Stimulated activated CD4-positive, alpha-beta T cell treated with anti-CD3 and anti-CD28 coated beads, Interleukin-15, amount 100 ng/mL, for 1 hour (primary cell): ENCODE measurements at places on chromosomes 6 and 20.

GRCh38 chr6:144712541-144712940 lies 427.4 kb downstream of the UTRN start:
- DNase-seq, result no peak

GRCh38 chr6:16311763-16312162 lies 73.4 kb downstream of the GMPR start:
- no peak for DNase-seq

- no peak for DNase-seq
Observed at GRCh38 chr6:40293460-40294185, 293.5 kb downstream of the LRFN2 start.

GRCh38 chr6:138821519-138821918 lies 25.6 kb downstream of the ECT2L start:
- DNase-seq, result no peak

GRCh38 chr20:22412977-22413868 lies 171.1 kb downstream of the FOXA2 start:
- no peak for DNase-seq

GRCh38 chr6:43086022-43086658 lies 10.0 kb downstream of the PTK7 start:
- DNase-seq, result no peak

DNA sequence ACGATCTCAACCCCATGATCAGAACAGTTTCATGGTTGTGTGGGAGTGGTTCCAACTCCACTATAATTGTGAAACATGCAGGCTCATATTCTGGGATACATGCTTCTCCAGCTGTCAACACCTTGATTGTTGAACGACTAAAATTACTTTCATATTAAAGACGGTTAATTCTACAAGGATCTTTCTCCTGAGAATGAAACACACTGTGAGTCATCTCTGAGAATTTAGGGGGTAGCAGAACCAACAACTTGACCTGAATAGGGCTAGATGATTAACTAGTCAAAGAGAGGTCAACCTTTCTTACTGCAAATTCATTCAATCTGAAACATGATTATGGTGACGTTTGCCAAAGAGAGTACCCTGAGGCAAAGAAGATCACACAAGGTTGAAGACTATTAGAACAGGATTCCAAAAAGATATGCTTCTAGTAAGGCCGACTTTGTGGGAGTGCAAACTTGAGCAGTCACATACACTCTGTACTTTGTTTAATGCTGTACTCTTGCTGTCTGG lies 175.2 kb upstream of the CITED2 start:
- DNase-seq, result no peak

- no peak for DNase-seq
Observed at GRCh38 chr6:139655783-139656705, 281.6 kb upstream of the CITED2 start.

DNA sequence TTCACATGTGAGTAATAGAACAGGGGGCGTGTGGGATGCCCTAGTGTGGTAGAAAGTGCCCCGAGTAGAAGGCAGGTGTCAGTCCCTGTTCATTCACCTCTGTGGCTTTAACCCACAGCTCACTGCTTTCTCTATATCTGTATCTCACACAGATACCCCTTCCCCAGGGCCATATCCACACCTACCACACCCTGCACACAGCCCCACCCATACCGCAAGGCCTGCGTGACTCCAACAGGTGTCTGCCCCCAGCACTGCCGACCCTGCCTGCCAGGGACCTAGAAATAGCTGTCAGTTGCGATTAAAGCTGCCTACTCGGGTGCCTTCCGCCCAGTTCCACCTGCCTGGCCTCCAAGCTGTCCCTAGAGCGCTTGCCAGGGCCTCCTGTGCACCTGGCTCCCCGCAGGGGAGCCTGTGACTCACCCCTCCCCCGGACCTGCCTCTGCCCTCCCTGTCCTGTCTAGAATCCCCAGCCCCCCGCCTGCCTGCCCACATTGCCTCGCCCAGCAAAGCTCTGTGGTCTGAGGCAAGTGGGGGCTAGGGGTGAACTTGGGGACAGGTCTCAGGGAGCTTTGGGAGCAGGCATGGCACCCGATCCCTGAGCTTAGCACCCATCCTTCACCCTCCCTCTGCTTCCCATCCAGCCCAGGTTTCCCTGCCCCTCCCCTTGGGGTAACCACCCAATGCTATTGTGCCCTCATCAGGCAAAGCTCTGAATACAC lies 38.3 kb upstream of the ID1 start:
- DNase-seq, result no peak

GRCh38 chr6:109736273-109737025 lies 45.4 kb downstream of the FIG4 start:
- DNase-seq, result no peak

- DNase-seq, result no peak
Observed at GRCh38 chr6:143068001-143068400, 7.3 kb downstream of the AIG1 start.

DNA sequence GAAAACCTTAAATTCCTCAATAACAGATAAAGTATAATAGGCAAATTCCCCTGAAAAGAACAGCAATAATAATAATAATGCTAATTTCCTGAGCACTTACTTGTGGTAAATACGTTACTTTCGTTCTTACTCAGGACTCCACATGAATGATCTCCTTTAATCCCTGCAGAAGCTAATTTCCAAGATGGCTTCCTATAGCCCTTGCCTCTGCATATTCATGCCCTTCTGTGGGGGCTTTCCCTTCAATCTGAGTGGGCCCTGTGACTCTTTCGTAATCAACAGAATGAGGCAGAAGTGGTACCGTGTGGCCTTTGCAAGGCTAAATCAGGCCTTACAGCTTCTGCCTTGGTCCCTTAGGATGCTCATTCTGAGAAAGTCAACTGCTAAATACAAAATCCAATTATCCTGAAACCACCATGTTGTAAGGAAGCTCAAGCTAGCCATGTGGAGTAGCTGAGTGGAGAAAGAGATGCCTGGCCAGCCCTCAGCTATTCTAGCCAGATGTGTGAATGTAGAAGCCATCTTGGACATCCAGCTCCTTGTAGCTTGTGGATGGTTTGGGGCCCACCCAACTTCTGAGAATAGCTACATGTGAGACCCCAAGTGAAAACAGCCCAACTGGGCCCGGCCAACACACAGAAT lies 50.5 kb downstream of the MCUR1 start:
- DNase-seq, result no peak

DNA sequence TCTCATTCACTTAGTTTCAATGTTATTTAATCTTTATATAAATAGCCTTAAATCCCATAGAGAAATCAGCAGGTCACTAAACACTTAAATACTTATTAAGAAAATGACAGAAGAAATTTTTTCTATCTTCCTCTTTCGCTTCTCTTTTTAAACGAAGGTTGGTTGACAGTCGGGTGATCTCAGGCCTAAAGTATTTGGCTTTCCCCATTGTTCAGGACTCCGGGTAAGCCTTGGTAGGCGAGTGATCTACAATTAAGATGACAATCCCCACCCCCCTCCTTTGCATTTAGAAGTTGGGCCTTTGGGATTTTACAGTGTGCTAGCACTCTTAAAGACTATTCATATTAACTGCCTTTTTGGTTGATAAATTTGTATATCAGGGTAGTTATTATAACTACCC lies 19.7 kb upstream of the UTRN start:
- DNase-seq, result no peak

DNA sequence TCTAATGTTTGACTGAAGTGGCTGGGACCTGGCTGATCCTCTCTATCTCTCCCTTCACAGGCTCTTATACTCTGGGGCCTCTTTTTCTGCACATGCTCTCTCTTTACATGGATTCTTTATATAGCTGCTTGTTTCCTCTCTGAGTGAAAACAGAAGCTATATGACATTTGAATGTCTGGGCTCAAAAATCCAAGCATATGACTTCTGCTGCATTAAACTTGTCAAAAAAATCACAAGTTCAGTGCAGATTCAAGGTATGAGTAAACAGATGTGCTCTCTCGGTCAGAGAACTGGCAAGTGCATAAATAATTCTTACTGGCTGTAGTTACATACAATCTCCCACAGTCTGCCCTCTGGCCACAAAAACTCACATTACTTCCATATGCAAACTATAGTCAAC lies 96.6 kb downstream of the LCA5 start:
- DNase-seq, result no peak

- no peak for DNase-seq
Observed at GRCh38 chr20:58840816-58841538, 9.7 kb downstream of the GNAS-AS1 start.

DNA sequence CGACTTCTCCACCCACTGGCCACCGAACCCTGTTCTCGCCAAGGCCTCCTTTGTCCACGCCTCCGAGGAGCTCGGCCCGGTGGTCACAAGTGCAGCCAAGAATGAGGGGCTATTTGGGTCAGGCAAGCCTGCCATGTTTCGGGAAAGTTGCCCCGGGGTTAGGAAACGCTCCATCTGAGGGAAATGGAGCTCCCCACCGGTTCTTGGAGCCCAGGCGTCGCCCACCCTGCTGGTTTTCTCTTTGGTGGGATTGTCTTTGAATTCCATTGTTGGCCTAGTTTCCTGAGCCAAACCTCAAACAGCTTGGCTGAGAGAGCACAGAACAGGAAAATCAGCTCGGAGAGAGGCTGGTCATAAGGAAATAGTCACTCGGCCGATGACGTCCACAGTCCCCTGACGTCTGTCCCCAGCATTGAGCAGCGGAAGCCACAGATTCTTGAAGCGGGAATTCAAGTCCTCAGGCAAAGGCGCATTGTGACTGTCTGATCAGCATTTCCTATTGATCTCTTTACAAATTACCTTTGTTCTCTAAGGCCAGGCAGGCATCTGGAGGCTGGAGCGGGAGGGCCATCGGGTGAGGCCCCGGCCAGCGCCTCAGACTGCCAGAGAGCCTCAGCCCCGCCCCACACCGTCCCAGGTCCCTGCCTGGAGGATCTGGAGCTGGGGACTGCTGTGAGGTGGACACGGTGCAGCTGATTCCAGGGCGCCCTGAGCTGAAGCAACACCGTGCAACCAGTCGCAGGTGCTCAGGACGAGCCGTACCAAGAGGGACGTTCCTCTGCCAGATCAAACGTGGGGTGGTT lies 138.6 kb downstream of the DLL1 start:
- DNase-seq, result no peak

- no peak for DNase-seq
Observed at GRCh38 chr6:132865829-132866228, 51.5 kb downstream of the RPS12 start.

DNA sequence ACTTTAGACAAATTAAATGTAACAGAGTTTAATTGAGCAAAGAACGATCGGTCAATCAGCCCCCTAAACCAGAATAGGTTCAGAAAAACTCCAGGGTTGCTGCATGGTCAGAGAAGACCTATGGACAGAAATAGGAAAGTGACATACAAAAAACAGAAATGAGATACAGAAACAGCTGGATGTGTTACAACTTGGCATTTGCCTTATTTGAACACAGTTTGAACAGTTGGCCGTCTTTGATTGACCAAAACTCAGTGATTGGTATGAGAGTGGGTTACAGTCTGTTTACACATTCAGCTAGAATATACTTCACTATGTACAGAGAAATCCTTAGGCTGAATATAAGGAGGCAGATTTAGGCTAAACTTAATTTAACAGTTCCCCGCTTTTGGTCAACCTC lies 19.9 kb downstream of the SRSF6 start:
- DNase-seq, result no peak
